ENCODE measurements at places on chromosomes 7 and 10. TPM values are rescaled to one million over a fixed set of nuclear protein-coding genes. Genes with fewer than 3 reads are reported as not detected.

Gene MKI67
- 270 TPM for total RNA-seq

Gene HOXA10
- 1.3 TPM for total RNA-seq

Gene IKZF1
- 416 TPM for total RNA-seq

Gene ARHGAP22
- total RNA-seq, result 1.8 TPM

Gene CFAP69
- 0.33 TPM for total RNA-seq

- H3K36me3 ChIP-seq, result peaks cover 15% of the 10 kb centered on the region
- peaks cover 47% of the 10 kb centered on the region for H3K4me1 ChIP-seq
- peak overlapping the region; percentile 60 for H3K4me3 ChIP-seq
- DNase-seq, result no peak
These were observed 7.9 kb downstream of the EIF3B start for GRCh38 chr7:2362385-2363088.

DNA sequence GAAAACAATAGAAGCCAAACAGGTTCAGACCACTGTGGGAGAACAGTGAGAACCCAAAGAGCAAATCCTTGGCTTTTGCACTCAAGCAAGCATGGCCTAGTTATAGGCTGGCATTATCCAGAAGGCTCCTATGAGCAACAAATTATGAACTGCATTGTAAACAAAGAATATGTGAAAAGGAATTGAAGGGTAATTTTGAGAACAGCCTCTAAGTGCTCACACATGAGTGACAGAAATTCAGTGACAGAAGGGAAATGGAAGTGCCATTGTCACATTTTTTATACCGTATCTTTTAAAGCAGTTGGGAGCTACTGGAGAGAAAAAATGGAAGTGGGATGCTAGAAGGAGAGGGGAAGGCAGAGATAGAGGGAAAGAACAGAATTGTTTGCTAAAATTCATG is 114.2 kb downstream of the MACC1 start:
- H3K36me3 ChIP-seq, result no peaks in the 10 kb centered on the region
- H3K4me1 ChIP-seq, result no peaks in the 10 kb centered on the region
- no peaks in the 10 kb centered on the region for H3K27me3 ChIP-seq
- DNase-seq, result no peak
- no peak overlapping the region for H3K27ac ChIP-seq

GRCh38 chr7:36109013-36109627 is 43.9 kb upstream of the EEPD1 start:
- H3K4me1 ChIP-seq, result no peaks in the 10 kb centered on the region
- H3K36me3 ChIP-seq, result no peaks in the 10 kb centered on the region
- H3K4me3 ChIP-seq, result no peak overlapping the region
- H3K27ac ChIP-seq, result no peak overlapping the region
- no peak for DNase-seq

- H3K27me3 ChIP-seq, result peaks cover 3% of the 10 kb centered on the region
- no peak overlapping the region for H3K4me3 ChIP-seq
- H3K4me1 ChIP-seq, result no peaks in the 10 kb centered on the region
- peaks cover 6% of the 10 kb centered on the region for H3K36me3 ChIP-seq
These were observed 236.1 kb downstream of the PTPRN2 start for GRCh38 chr7:158351481-158351880.

GRCh38 chr10:11895598-11895997 is 72.4 kb downstream of the PROSER2 start:
- H3K4me1 ChIP-seq, result no peaks in the 10 kb centered on the region
- DNase-seq, result no peak
- H3K4me3 ChIP-seq, result no peak overlapping the region
- H3K27ac ChIP-seq, result no peak overlapping the region

DNA sequence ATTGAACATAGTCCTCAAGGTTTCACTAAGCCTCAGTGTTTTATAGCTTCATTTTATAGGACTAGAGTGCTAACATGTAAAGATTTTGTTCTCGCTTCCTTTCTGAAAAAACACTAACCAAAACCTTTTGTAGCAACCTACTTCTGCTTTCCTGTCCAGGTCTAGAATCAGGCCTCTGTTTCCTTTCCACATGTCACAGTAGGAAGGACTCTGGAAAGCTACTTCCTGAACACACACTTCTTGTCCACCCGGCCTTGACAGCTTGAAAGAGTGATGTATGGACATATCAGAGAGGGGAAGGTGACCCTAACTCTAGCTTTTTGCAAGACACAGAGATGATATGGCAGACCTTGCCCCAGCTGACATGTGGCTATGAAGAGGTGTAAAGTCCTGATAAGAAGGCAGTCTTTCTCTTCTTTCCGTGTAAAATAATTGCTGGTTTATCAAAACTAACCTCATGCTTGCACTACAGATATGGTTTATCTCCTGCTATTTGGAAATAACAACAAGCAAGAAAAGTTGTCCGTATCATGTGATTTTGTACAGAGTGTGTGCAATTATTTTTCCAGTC is 175.4 kb downstream of the SKAP2 start:
- no peaks in the 10 kb centered on the region for H3K36me3 ChIP-seq
- no peaks in the 10 kb centered on the region for H3K27me3 ChIP-seq

GRCh38 chr7:106640368-106641141 is 20.4 kb downstream of the CCDC71L start:
- no peak for DNase-seq
- no peak overlapping the region for H3K4me3 ChIP-seq
- no peaks in the 10 kb centered on the region for H3K4me1 ChIP-seq
- H3K27me3 ChIP-seq, result peaks cover 28% of the 10 kb centered on the region
- H3K36me3 ChIP-seq, result no peaks in the 10 kb centered on the region
- no peak overlapping the region for H3K27ac ChIP-seq

GRCh38 chr10:75497997-75498883 is 66.8 kb downstream of the LRMDA start:
- H3K4me1 ChIP-seq, result no peaks in the 10 kb centered on the region
- H3K36me3 ChIP-seq, result no peaks in the 10 kb centered on the region

GRCh38 chr10:44890696-44891563 is 20.2 kb upstream of the TMEM72 start:
- no peaks in the 10 kb centered on the region for H3K36me3 ChIP-seq
- no peak overlapping the region for H3K27ac ChIP-seq
- peaks cover 2% of the 10 kb centered on the region for H3K27me3 ChIP-seq
- no peak for DNase-seq
- no peaks in the 10 kb centered on the region for H3K4me1 ChIP-seq

GRCh38 chr10:87775766-87776165 is 42.3 kb downstream of the ATAD1 start:
- DNase-seq, result no peak
- H3K36me3 ChIP-seq, result peaks cover 8% of the 10 kb centered on the region
- peak overlapping the region; percentile 36 for H3K27ac ChIP-seq
- peaks cover 11% of the 10 kb centered on the region for H3K4me1 ChIP-seq
- no peaks in the 10 kb centered on the region for H3K27me3 ChIP-seq
- no peak overlapping the region for H3K4me3 ChIP-seq

DNA sequence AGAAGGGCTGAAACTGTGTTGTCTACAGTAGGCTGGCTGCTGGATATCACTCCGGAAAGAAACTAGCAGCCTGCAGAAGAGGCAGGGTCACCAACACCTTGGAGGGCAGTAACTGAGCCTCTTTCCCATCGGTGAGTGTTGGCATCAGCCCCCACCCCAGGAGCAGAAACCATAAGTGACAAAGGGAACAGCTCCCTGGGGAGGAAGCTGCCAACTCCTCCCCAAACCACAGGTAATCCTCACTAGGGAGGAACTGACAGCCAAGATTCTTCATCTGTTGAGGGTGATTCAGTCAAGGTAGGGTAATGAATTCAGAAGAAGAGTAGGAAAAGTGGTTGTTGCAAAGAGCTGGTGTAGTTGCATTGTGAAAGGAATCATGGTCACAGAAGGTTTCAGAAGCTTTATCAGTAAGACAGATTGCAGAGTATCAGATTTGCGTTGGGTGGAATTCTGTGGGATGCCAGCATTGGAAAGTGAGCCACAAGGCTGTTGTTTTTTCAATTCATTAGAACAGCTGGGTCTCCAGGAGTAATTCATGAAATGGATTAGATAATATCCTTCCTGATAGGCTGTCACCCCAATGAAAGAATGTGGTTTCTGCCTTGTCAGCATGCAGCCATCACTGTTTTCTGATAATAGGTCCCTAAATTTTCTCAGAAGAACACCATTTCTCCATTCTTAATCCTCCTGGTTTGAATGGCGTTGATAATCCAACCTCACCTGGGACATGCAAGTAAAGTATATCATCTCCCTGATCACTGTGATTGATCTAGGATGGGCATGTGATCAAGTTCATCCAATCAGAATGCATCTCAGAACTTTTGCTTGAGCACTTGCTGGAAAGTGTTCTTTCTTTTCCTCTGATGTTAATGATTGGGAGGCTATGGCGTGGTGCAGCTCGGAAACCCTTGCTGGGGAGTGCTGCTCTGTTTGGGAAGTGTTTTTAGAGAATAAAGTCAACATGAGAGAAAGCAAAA is 75.0 kb upstream of the CTBP2 start:
- H3K4me1 ChIP-seq, result no peaks in the 10 kb centered on the region
- H3K27ac ChIP-seq, result no peak overlapping the region
- DNase-seq, result no peak
- H3K27me3 ChIP-seq, result peaks cover 33% of the 10 kb centered on the region
- peaks cover 24% of the 10 kb centered on the region for H3K36me3 ChIP-seq

DNA sequence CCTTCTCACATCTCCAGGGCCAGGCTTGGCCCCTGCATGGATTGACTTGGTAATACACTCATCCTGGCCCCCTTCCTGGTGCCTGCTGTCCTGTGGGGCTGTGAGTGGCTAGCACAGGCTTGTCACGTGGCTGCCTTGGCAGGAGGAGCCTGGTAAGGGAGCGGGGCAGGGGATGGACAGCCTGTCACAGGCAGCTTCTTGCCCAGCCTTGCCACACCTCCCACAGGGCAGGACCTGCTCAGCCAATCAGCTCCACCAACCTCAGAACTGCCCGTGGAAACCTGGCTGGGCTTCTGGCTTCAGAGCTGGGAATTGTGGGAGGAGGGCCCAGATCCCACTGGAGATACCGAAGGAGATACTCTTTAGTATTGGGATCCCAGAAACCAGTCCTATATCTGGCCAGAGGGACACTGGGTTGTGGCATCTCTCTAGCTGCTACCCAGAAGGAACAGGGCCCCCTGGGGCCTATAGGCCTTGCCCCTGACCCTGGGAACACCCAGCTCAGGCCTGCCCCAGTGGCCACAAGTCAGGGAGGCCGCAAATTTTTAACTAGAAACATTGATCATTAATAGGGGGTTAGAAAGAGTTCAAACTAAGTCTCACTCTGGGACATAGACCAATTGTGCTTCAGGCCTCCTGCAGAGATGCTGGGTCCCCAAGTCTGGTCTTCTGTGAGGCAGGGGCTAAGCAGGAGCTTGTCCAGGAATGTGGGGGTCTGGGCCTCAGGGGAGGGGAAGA is at the start of gene HOGA1:
Gene HOGA1, plus strand, starts transcription at position 330 of the 738 bp plus-strand sequence. Its CDS starts 315 bp downstream, at position 645.
- no peaks in the 10 kb centered on the region for H3K4me1 ChIP-seq
- H3K27me3 ChIP-seq, result peaks cover 2% of the 10 kb centered on the region
- no peak within 1 kb of the TSS for H3K27ac ChIP-seq
- H3K36me3 ChIP-seq, result no peaks in the 10 kb centered on the region
- H3K4me3 ChIP-seq, result no peak within 1 kb of the TSS

Data from natural killer cell treated with Interleukin-12 subunit alpha and Interleukin-12 subunit beta and Interleukin-15 and Interleukin-18, amount 100 ng/mL, for 72 hours (primary cell).